ENCODE measurements at places on chromosomes 2 and 18.
A peak's percentile ranks its signal among the peaks of the same experiment; 100 is the strongest.

DNA sequence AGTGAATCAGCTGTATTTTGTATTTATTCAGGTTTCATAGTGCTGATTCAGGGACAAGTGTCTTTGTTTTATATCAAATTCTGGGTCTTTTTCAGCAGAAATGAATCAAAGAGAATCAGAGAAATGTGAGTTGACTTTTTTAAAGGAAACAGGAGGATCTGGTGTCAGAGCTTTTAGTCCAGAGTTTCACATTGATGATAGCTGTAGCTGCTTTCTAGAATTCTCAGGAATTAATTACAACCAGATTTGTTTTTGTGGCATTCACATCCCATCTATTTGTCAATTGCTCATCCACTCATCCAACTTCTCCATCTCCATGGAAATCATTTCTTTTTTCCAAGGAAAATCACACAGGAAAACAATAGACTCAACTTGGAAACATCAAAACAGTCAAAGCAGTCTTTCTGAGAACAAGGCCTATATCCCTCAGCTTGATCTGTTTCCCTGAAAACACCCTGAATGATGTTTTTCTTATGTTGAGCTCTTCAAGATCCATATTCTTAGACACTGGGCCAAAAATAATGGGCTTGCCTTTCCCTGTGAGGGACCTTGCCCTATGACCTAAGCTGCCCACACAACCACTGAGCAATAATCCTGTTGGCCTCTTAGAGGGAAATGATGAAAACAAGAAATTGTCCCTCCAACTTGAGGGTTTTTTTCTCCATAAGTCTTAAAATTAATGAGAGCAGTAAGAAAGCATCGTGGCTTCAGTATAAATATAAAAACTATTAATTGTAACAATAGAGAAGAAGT lies 249.5 kb upstream of the FN1 start:
- no peak for DNase-seq

DNA sequence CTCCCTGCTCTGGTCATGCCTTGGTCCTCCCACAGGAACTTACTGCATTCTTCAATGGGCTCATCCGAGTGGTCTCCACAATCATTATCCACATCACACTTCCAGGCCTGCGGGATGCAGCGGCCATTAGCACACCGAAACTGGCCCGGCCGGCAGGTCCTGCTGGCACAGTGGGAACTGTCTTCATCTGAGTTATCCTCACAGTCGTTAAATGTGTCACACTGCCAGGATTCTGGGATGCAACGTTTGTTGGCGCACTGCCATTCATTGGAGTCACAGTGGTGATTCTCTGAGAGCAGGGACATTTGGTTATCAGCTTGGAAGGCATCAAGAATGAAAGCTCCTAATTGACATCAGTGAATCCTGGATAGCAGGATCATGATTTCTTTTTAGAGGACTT lies 104.5 kb downstream of the DHRS9 start:
- DNase-seq, result no peak

DNA sequence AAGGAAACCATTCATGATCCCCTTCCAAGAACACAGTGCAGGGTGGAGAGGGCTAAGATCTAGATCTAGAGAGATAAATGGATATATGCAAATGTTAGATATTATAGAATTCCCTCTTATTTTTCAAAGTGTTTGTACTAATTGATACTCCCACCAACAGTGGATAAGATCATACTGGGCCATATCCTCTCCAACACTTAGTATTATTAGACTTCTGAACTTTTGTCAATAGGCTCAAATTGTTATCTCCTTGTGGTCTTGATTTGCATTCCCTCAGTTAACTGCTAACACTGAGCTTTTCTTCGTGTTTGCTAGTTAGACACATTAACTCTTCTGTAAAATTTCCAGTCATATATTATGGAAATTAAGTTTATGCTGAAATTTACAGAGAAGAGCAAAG lies 56.5 kb upstream of the GRB14 start:
- no peak for DNase-seq

DNA sequence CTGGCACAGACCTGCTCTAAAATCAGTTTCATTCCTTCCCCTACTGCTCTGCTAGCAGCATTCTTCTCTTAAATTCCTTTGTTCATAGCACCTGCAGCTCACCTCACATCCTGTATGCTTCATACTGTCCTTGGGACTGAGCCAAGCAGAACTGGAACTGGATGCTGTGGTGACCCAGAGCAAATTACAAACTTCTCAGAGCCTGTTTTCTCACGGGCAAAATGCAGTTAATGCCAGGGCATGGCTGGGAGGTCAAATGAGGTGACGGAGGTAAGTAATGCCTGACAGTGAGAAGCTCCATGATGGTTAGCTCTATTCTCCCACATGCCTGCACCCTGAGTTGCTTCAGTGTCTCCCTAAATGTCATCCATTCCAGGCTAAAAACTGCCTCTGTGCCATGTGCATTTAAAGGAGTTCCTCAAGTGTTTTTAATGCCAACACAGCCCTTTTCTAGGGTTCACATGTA lies 29.7 kb downstream of the C2orf42 start:
- DNase-seq, result no peak

GRCh38 chr2:181163691-181164090 lies 183.3 kb downstream of the UBE2E3 start:
- DNase-seq, result no peak

DNA sequence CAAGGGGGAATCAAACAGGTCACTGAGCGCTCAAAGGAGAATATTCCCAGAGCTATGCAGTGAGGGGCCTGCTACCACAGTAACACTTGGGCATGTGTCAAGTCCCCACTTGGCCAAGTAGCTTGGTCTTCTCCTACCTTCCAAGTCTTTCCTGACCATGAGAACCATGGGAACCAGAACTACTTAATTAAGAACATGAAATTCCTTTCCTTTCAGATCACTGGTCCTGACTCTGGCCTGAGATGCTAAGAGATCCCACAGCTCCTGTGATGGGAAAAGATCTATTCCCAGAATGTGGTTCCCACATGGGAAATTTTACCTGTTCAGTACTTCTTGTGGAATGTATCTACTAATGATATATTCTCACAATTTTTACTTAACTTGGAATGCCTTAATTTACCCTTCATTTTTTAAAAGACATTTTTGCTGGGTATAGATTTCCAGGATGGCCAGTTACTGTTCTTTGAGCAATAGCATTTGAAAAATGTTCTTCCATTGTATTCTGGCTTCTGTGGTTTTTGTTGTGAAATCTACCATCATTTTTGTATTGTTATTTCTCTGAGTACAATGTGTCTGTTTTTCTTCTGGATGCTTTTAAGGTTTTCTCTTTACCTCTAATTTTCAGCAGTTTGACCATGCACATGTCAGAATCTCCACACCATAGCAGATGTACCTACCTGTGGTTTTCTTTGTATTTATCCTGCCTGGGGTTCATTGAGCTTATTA lies 37.9 kb downstream of the KCNIP3 start:
- no peak for DNase-seq

- no peak for DNase-seq
Observed at GRCh38 chr2:74843433-74843832, 9.5 kb downstream of the HK2 start.

GRCh38 chr18:23336101-23336500 lies 117.0 kb upstream of the RIOK3 start:
- DNase-seq, result no peak

DNA sequence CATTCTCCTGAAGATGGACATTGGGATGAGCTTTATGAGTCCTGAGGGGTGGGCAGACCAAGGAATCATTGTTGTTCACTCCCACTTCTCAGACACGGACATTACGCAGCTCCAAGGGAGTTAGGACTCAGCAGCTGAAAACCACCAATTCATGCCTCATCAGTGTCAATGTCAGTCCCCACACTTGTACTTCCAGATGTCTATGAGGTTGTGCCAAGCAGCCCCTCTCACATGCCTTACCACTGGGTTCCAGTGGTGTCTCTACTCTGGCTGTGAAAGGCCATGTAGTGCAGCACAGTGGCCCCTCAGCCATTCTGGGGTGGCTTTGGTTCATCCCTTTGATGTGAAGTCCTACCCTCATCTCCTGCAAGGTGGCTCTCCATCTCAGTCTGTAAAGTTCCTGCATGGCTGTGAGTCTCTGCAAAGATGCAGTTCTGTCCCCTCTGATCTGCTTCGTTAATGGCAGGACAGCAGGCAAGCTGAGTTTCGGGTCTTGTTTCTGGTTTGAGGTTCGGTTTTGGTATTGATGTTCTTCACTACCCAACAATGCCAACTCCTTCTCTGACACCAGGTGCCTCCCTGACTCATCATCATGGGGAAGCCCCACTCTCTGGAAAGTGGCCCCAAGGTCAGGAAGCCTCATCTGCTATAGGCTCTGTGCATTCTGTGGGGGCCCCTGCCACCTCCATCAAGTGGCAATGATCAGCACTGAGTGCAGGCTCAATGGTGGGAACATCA lies 14.0 kb upstream of the COL6A3 start:
- DNase-seq, result no peak

- no peak for DNase-seq
Observed at GRCh38 chr2:36294316-36294721, 61.3 kb upstream of the CRIM1 start.

GRCh38 chr2:194002699-194003368 lies 1654.2 kb upstream of the SLC39A10 start:
- DNase-seq, result no peak

DNA sequence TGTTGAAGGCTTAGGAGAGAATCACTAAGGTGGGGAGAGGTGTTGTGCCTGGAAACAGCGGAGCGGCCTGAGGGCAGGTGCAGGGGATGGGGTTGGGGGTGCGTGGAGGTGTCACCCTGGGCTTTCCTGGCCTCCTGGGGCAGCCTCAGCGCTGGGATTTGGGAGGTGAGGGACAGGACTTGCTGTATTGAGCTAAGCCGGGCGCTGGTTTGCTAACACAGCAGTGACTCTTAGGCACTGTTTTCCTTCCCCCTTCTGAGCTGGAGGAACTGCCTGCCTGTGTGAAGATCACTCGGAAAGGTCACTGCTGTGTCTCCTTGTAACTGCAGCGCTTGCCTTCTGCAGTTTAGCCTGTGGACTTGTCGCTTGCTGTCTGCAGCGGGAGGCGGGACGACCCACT lies 21.2 kb downstream of the PRELID3A start:
- no peak for DNase-seq

GRCh38 chr2:8607606-8608005 lies 74.2 kb upstream of the ID2 start:
- DNase-seq, result peak; percentile 25

- no peak for DNase-seq
Observed at GRCh38 chr18:56825321-56825720, 174.2 kb downstream of the WDR7 start.

- no peak for DNase-seq
Observed at GRCh38 chr2:181408861-181409260, 48.3 kb upstream of the ITGA4 start.

- DNase-seq, result no peak
Observed at GRCh38 chr18:49050452-49050851, 99.7 kb upstream of the SMAD7 start.

- no peak for DNase-seq
Observed at GRCh38 chr2:61021228-61021660, 3.2 kb upstream of the PUS10 start.

GRCh38 chr2:233803994-233804393 lies 25.9 kb downstream of the MROH2A start:
- peak; percentile 45 for DNase-seq

DNA sequence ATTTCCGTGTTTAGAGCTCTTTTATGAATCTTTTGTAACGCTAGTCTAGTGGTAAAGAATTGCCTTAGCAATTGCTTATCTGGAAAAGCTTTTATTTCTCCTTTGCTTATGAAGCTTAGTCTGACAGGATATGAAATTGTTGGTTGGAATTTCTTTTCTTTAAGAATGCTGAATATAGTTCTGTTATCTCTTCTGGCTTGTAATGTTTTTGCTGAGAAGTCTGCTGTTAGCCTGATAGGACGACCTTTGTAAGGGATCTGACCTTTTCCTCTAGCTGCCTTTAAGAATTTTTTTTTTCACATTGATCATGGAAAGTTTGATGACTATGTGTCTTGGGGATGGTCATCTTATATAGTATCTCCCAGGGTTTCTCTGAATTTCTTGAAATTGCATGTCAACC lies 101.1 kb downstream of the TRABD2A start:
- no peak for DNase-seq

- no peak for DNase-seq
Observed at GRCh38 chr2:207474863-207475485, 54.8 kb upstream of the CREB1 start.

- DNase-seq, result no peak
Observed at GRCh38 chr2:214169736-214170135, 241.1 kb upstream of the VWC2L start.

- no peak for DNase-seq
Observed at GRCh38 chr18:54530285-54530684, 60.8 kb upstream of the DYNAP start.

DNA sequence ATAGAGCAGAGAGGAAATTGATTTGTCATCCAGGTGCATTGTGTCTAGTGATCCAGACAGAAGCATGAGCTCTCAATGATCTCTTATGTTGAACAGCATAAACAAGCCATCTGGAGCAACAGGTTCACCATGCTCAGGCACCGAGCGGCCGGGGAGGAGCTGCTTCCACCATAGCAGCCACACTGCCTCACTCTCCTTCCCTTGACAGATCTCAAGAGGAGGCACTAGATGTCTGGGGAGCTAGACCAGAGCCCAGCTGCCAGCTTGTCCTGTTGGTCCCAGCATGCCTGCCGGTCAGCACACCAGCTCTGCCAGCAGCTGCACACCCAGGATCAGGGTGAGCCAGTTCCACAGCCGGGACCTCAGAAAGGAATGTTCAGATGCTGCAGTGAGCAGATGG lies 17.5 kb upstream of the LONRF2 start:
- DNase-seq, result no peak

- no peak for DNase-seq
Observed at GRCh38 chr18:41266616-41267015, 688.4 kb upstream of the PIK3C3 start.

GRCh38 chr18:48336332-48336731 lies 72.9 kb downstream of the ZBTB7C start:
- no peak for DNase-seq

- no peak for DNase-seq
Observed at GRCh38 chr2:237232166-237232565, 146.5 kb downstream of the COPS8 start.

- no peak for DNase-seq
Observed at GRCh38 chr2:136098441-136098840, 19.5 kb downstream of the CXCR4 start.

- DNase-seq, result no peak
Observed at GRCh38 chr2:197156771-197157170, 153.8 kb downstream of the ANKRD44 start.

DNA sequence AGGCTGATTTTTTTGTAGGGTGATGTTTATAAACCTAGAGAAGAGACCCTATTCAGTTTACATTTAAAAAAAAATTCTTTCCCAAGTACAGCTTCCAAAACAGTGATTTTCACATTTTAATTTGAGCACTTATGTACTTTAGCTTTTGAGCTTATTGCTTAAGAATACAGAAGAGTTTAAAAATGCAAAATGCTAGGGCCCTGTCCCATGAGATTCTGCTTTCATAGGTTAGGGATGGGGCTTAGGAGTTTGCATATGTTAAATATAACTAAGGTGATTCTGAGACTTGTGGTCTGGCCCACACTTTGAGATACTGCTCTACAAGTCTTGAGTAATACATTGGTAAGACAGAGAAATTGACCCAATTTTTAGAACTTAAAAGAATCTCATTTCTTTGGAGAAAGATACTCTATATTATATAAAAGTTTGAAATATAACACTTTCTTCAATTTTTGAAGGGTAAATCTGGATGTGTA lies 137.3 kb upstream of the CWC22 start:
- DNase-seq, result no peak

- DNase-seq, result no peak
Observed at GRCh38 chr2:72727356-72727755, 98.5 kb downstream of the EXOC6B start.

Measured in suprapubic skin (tissue), 4 donors.